ENCODE measurements at places on chromosomes 12 and 14.

GRCh38 chr14:92785667-92786426, 8.3 kb upstream of the GOLGA5 start:
- no peak for DNase-seq

DNA sequence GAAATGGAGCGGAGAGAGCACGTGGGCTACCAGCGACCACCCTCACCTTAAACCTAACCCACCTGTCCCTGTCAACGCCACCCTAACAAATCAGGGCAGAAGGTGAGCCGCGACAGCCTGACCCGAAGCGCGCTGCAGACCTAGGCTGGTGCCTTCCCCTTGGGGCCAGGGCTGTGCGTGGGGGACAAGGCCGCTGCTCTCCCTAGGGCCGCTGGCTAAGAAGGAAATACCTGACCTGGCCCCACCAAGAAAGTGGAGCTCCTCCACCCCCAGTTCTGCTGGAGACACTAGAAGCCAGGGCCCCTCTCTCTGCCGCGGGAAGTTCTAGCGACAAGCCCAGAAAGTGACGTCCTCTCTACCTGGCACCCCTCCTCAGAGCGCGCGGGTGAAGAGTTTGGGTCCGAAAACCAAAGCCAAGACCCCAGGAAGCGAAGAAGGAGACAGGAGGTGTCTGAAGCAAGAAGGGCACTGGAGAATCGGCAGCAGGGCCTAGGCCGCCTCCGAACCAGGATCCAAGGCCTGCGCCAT, 7.5 kb downstream of the SIX1 start:
- no peak for DNase-seq

GRCh38 chr12:111581434-111582132, 17.5 kb downstream of the ATXN2 start:
- no peak for DNase-seq

DNA sequence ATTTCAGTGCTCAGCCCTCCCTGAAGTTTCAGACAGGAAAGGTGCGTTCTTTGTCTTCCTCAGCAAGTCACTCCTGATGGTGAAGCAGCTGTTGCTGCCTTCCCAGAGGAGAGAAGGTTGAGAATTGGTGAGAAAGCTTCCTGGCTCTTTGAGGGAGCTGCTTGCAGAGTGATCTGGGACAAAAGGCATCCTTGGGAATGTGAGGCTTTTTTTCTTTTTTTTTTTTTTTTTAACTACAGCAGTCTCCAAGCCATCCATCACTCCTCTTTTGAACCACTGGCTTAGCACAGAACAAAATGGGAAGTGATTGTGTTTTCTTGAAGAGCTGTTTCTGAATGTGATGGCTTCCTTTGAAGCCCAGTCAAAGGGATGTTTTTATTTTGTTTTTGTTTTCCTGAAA, 120.4 kb upstream of the LRIG3 start:
- DNase-seq, result no peak

DNA sequence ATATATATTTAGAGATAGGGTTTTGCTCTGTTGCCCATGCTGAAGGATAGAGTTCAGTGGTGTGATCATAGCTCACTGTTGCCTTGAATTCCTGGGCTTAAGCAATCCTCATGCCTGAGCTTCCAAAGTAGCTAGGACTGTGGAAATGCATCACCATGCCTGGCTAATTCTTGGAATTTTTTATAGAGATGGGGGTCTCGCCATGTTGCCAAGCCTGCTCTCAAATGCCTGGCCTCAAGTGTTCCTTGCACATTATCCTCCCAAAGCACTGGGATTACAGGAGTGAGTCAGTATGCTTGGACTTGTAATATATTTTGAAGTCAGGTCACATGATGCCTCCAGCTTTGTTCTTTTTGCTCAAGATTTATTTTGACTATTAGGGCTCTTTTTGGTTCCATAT, 178.0 kb downstream of the RPAP3 start:
- DNase-seq, result no peak

- DNase-seq, result no peak
Observed at GRCh38 chr12:42475106-42475505, 114.4 kb downstream of the PRICKLE1 start.
